ENCODE measurements at places on chromosomes 3 and 15.

- DNase-seq: no peak
Measured at GRCh38 chr3:127886956-127887231, 28.1 kb upstream of the KBTBD12 start.

DNA sequence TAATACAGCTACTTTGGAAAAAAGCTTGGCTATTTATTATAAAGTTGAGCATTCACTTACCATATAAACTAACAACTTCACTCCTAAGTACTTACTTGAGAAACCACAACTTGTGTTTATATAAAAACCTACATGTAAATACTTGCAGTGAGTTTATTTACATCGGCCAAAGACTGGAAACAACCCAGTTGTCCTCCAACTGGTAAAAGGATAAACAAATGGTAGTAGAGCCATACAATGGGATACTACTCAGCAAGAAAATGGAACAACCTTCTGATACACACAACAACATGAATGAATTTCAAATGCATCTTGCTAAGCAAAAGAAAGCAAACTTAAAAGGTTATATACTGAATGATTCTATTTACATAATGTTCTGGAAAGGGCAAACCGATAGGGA, 63.7 kb downstream of the SLC7A14 start:
- DNase-seq: no peak

DNA sequence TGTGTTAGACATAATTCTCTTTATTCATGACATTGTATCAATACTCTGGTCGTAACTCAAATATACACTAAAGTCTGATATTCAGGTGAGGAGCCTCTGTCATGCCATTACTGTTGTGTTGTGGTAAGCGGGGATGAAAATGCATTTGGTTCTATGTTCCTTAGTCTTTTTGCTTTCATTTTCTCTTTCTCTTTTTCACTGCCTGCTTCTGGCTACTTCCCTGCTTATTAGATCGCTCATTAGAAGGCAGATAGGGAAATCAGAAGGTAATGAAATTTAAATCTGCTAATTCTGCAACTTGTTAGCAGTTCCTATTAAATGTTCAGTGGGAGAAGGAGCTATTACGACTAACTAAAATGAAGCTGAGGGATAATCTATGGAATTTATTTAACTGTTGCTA, 345.0 kb downstream of the GRM7 start:
- no peak for DNase-seq

DNA sequence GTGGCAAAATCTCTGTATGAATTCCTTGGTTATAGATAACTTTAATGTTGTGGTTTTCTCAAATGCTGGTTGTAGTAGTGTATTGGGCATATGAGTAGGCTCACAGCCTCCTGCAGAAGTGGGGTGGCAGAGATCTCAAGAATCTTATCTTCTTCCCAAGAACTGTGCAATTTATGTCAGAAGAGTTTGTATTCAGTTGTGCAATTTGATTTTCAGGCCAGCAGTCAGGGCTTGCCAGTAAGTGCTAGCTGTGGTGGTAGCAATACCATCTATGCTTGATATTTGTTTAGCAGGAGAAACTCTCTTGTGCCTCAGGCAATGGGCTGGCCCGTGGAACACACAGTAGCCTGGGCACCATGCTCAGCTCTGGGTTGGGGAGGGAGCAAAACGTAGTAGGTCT, 58.4 kb upstream of the GOLIM4 start:
- no peak for DNase-seq

DNA sequence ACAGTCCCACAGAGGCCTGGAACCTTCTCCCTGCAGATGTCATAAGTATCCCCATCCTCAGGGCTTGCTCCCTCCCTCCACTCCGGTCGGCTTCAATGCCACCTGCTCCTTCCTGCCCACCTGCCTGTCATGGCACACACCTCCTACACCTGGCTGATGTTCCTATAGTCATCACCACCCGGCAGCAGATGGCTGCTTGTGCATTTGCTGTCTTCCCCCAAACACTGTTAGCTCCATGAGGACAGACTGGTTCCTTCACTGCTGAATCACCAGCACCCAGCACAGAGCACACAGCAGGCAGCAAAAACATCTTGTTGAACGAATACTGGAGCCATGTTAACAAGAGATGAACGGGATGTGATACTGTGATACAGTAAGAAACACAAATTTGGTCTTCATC, 14.8 kb downstream of the TARS3 start:
- DNase-seq: no peak

- DNase-seq: no peak
Measured at GRCh38 chr15:58628206-58628947, 121.1 kb downstream of the ADAM10 start.

DNA sequence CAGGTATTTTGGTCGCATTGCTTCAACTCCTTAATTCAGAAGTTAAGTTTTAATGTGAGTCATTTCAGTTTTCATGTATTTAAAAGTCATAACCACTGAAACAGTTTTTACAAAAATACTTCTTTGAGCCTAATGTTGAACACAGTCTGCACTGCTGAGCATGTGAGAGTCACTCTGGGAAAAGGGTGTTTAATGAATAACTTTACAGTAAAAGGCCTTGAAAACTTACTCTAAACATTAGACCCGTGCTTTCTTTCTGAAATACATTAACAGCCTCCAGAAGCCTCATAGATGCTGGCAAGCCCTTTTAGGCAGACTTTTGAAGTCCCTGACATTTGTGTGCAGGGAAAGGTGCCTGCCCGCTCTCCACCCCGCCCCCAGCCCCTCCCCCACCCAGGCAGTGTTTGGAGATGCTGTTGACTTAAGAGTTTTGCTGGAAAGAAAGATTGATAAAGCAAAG, 68.9 kb upstream of the NR2F2 start:
- DNase-seq: no peak

GRCh38 chr15:64110950-64111678, 15.3 kb downstream of the SNX1 start:
- DNase-seq: no peak

- DNase-seq: no peak
Measured at GRCh38 chr3:100020876-100021644, 93.2 kb downstream of the FILIP1L start.

Data from activated T-cell treated with anti-CD3 and anti-CD28 coated beads, Interleukin-2, amount 50 U/mL, for 24 hours (primary cell).